HepG2 (cell line): ENCODE measurements at places on chromosomes 2 and 18.
A peak's percentile ranks its signal among the peaks of the same experiment; 100 is the strongest.

GRCh38 chr2:238926761-238927611, 79.1 kb downstream of the TWIST2 start:
- no peak for DNase-seq

DNA sequence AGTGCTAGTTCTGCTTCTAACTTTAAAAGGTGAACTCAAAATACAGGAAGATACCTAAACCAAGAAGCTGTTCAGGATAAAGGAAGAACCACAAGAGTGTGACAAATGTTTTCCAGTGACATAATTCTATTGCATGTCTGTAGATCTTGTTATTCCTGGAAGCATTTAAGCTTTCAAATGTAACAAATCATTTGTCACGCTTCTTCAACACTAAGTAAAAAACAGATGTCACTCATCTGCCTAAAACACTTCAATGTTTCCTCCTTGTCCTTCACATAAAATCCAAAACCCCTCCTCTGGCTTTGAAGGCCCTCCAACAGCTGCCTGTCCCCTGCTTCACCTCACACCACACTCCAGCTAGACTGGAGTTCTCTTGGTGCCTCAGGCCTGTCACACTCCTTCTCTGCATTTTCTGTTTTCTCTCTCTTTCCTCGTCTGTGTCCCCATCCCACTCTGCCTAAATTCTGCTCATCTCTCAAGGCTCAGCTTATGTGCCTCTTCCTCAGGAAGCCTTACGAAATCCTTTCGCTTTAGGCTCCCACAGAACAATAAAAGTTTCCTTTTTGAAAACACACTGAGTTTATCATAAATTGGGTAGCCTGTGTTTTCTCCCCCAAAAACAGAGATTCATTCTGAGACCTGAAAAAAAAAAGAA, 6.4 kb upstream of the CLEC4F start:
- no peak for DNase-seq

DNA sequence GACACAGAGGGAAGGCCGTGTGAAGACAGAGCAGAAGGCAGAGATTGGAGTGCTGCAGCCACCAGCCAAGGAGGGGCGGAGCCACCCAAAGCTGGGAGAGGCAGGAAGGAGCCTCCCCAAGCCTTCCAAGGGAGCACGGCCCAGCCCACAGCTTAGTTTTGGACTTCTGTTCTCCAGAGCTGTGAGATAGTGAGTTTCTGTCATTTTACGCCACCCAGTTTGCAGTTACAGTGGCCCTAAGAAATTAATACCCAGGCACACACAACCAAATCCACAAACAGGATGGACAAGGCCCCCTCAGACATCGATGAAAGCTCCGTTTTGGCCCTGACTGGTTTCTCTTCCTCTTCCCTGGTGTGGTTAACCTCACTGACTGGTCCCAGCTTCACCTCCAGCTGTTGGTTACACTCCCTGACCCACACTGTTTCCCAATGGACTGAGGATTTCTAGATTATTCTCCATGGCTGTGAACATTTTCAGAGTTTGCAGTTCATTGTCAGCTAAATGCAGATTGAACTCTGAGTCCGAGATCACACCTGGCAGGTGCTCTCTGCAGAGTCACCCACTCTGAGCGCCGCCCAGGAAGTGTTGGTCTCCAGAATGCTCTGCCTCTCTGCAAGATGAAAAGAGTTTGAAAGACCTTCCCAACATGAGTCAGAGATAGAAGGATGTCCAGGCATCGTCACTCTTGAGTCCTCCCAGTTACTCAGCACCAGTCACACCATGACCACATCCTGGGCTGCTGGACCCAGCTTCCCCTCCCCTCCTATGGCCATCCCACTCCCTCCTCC, 100.2 kb downstream of the TWIST2 start:
- peak; percentile 28 for DNase-seq

GRCh38 chr18:79410731-79411613, 15.2 kb downstream of the NFATC1 start:
- DNase-seq: no peak

- no peak for DNase-seq
These were observed 654.7 kb upstream of the FANCL start for GRCh38 chr2:58895857-58896256.

DNA sequence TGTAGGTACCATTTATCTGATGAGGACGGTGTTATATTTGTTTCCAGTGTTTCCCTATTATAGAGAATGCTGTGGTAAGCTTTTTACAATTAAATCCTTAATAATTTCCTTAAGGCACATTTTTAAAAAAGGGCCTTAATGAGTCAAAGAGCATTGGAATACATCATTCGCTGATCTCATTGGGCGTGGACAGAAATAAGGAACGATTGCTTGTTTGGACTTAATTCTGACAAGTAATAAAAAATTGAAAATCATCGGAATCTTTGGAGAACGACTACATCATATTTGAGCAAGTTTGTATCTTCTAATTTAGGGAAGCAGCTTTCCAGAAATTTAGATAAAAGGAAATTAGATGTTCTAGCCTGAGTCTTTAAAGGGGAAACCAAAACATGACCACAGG, 11.3 kb downstream of the AGPS start:
- no peak for DNase-seq

DNA sequence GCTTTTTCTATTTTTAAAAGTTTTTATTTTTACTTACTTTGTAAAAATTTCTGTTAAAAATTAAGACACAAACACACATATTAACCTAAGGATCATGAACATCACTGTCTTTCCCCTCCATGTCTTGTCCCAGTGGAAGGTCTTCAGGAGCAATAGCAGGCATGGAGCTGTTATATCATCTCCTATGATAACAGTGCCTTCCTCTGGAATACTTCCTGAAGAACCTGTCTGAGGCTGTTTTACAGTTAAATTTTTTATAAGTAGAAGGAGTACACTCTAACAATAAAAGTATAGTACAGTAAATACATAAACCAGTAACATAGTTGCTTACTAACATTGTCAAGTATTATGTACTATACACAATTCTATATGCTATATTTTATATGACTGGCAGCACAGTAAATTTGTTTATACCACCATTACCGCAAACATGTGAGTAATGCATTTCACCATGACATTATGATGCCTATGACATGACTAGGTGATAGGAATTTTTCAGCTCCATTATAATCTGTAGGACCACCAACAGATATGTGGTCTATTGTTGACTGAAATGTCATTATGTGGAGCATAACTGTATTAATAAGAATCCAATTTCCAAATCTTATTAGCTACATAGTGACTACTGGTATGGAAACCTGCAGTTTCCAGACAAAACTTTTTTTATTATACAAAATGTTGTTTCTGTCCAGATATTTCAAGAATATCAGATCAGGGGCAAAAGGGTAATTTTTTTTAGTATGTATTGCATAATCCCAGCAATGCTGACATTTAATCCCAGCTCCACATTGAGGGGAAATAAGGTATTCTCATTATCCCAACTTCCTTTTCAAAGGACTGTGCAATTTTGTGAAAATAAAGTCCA, 337.2 kb upstream of the SLC39A10 start:
- DNase-seq: no peak

- DNase-seq: peak; percentile 24
These were observed 51.3 kb upstream of the CERS6 start for GRCh38 chr2:168404764-168405163.

- DNase-seq: no peak
These were observed 295.5 kb upstream of the RND3 start for GRCh38 chr2:150783015-150783414.

DNA sequence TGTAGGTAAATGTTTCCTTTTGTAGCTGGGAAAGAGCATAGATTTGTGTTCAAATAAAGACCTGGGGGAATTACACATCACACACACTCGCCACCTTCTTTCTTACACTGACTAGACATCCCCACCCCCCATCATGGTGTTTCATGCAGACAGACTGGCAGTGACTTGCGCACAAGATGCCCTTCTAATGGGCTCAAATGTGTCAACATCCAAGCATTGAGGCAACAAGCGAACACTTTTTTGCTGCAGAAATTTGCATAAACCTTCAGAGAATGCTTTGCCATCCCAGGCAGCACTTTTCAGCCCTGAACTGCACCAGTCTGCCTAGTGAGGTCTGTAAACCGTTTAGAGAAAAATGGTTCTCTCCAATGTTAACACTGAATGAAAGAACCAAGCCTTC, 4.5 kb downstream of the HOXD8 start:
- DNase-seq: no peak

DNA sequence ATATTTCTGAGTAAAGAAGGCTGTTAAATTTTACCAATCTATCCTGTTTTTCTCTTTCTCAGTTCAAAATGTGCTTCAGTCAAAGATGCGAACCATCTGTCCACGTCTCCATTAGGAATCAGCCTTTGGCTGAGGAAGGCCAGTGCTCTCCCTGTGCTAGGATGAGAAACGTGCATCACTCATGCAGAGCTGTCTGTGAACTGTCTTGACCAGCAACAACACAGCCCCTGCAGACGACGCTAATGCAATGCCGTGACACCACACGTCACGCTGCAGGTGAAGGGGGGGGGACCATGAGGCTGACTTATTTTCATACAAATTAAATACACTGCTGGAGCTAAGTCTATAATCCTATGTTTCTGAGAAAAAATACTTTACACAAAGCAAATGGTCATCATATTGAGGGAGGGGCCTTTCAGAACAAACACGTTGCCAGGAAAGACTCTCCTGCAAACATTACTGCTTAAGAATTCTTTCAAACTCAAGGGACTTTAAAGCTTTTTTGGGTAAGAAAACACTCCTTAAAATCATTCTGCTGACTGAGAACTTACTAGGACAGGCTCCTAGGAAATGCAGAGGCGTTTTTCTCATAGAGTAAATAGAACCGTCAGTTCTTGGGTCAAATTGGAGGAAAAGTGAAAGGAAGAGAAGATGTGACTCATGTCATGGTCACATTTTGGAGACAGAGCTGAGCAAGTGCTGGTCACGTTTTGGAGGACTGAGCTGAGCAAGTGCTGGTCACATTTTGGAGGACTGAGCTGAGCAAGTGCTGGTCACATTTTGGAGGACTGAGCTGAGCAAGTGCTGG, 97.0 kb downstream of the MBP start:
- no peak for DNase-seq

GRCh38 chr2:71550801-71551630, 97.7 kb downstream of the DYSF start:
- no peak for DNase-seq

DNA sequence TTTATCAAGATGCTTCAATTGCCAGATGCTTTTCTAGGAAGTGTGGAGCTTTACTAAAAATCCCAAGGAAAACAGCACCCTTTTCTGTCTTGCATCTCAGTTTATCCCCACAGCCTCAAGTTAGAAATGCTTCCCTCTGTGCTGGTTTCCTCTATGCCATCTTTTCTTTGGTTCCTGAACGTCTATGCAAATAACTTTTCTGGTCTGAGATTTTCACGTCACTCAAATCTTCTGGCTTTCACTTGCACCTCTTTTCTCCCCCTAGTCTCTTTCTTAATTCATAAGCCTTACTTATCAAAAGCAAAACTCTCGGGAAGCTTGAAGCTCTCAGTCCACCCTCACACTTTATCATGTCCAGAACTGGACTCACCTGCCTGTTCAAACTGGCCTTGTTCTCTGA, 33.9 kb downstream of the ARHGAP25 start:
- DNase-seq: no peak

- DNase-seq: no peak
These were observed 79.4 kb downstream of the SCG2 start for GRCh38 chr2:223522796-223523195.

- no peak for DNase-seq
These were observed 57.4 kb upstream of the RAPH1 start for GRCh38 chr2:203592470-203592869.

DNA sequence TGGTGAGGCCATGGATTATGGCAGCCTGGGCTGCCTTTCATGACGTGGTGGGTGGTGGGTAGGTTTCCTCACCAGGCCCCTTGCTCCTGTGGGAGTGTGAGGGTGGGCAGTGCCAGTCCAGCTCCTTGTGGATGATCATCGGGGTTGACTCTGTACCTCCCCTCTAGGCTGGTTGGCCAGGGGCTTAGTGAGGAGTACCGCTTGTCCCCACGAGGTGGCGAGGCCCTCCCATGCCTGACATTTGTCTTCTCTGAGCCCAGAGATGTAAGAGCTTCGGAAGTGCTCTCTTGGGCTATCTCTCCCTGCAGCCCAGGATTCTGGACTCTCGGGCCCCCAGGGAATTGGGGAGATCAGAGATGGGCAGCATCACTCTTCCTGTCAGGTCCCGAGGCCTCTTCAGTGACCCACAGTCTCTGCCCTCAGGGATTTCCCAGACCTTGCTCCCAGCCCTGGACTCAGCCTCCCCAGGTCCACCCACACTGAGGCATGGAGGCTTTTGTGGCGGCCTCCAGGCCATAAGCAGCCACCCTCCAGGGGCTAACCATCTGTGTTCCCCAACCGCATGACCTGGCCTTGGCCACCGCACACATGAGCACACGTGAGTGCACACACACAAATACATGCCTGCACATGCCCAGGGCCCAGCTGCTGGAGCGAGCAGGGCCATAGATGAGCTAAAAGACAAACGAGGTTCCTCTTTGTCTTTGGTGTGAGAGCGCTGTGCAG, 6.5 kb downstream of the SPR start:
- DNase-seq: peak; percentile 68

GRCh38 chr18:8800876-8801262, 95.5 kb downstream of the MTCL1 start:
- DNase-seq: no peak

DNA sequence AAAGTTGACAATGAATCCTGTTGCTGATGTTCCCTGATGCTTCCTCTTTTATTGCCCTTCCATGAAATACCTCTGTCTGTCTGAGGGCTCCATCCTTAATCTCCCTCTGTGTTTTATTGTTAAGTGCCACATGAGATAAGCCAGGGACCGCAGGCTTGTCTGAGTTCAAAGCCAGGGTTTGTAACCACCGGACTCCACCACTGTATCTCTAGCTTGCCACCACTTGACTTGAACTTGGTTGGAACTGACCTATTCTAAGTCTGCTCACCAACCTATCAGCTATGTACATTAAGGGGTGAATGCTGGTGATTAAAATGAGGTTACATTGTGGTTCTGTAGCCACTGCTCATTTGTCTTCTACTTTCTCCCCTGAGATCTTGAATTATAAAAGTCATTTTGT, 328.5 kb upstream of the ZEB2 start:
- no peak for DNase-seq

DNA sequence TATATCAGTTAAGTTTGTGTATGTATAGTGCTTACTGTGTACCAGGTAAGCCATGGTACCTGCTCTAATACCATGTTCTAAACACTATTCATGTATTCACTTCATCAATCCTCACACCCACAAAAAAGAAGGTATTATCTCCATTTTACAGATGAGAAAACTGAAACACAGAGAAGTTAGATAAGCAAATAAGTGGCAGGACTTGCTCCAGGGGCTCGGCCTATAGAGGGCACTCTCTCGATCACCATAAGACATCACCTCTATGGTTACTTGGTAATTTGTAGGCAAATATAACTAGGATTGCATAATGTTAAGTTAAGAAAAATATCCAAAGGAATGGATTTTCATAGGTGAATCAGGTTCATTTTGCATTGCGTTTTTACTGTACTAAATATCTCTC, 118.1 kb upstream of the FN1 start:
- no peak for DNase-seq
